ENCODE measurements at places on chromosomes 16 and 17. TPM values are rescaled to one million over a fixed set of nuclear protein-coding genes. Genes with fewer than 3 reads are reported as not detected.

Gene ARHGDIA
- 200 TPM for polyA plus RNA-seq

GRCh38 chr16:86384263-86384649, 126.1 kb upstream of the FOXF1 start:
- DNase-seq = no peak

GRCh38 chr17:27511168-27511883, 55.1 kb downstream of the KSR1 start:
- DNase-seq = peak; percentile 61

DNA sequence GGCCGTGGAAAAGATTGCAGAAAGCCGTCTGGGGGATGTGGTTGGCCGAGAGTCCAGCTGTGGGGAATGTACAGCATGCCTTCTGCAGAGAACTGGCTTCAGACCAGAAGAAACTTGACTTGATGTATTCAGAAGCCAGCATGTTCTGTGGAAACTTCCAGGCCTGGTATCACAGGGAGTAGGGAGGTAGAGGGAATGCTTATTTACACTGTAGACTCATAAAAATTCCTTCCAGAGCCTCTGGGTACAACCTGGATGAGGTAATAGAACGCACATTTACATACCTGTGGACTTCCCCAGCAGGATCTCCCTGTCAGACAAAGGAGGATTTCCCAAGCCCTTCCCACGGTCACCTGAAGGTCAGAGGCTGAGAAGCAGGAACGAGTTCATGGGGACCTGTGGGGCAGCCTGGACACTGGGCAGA, 11.8 kb upstream of the GAS7 start:
- peak; percentile 84 for DNase-seq

DNA sequence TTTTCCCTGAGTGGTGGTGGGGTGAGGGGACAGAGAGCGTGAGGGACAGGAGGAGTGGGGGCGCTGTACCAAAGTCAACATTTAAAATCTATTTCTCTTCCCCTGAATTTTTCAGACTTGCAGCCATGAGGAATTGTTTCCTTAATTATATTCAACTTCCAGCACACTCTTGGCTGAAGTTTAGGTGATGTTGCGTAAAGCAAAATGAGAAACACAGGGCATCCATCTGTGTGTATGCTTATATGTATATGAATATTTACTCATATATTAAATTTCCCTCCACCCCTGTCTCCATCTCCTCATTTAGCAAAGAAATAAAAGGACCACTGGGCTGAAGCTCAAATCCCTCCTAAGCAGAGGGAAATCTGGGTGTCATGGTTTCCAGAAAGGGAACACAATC, 218.1 kb downstream of the XYLT1 start:
- DNase-seq = peak; percentile 79

Gene KRTAP1-4
- polyA plus RNA-seq = not detected

DNA sequence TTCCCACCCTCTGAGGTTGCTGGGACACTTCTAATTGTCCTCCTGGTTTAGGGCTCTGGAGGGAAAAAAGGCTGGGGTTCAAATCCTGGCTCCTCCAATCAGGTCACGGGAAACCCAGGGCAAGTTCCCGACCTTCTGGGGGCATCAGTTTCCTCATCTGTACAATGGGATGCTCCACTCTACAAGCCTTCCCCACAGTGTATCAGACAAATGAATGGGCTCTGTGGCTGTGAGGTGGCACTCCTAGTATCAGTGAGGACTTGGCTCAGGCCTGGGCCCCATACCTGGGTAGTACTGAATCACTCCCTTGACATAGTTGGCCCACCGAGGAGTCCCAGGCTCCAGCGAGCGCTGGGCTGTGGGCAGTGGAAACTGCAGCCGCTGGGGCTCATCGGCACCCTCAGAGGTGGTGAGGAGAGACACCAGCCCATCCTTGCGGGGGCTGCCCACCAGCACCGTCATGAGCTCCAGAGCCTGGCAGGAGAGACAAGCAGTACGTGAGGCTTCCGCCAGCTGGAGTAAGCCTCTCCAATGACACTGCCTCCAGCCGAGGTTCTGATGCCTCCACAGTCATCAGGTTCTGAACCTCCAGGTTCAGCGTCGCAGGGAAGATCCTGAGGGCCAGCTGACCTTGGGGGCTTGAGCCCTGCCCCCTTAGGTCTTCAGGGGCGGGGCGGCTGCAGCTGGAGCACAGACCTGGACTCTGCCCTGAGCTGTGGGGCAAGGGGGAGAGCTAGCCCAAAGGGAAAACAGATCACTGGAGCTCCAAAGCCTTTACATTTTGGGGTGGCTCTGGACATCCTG, 1.2 kb downstream of the GALK1 start:
- no peak for DNase-seq

GRCh38 chr16:75262104-75262799, 10.8 kb upstream of the BCAR1 start:
- peak; percentile 34 for DNase-seq

Gene MEFV
- polyA plus RNA-seq = 0.25 TPM

Gene SOST
- polyA plus RNA-seq = not detected

Gene CCL7
- polyA plus RNA-seq = not detected

Gene TPPP3
- polyA plus RNA-seq = 719 TPM

GRCh38 chr17:79017546-79018369, 6.2 kb upstream of the C1QTNF1 start:
- no peak for DNase-seq

DNA sequence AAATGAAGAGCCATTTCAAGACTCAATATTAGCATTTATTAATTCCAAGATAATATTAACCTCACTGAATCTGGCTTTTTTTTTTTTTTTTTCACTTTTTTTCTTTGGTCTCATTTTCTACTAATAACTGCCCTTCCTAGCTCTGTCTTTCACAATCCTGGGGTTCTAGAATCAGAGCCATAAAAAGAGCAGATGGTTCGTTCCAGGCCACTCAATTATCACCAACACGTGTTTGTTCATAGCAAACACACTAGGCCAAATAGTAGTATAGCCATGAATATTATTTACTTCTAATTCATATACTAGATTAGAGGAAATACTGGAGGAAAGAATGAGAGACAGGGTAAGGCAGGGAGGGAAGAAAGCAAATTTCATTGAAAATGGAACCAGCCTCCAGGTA, 39.8 kb downstream of the TEX2 start:
- DNase-seq = no peak

GRCh38 chr17:81609541-81610311, 27.2 kb downstream of the NPLOC4 start:
- no peak for DNase-seq

Gene KRTAP4-3
- polyA plus RNA-seq = not detected

Gene PMFBP1
- 2.1 TPM for polyA plus RNA-seq
